ENCODE measurements at places on chromosomes 11 and 22. TPM values are rescaled to one million over a fixed set of nuclear protein-coding genes. Genes with fewer than 3 reads are reported as not detected.

DNA sequence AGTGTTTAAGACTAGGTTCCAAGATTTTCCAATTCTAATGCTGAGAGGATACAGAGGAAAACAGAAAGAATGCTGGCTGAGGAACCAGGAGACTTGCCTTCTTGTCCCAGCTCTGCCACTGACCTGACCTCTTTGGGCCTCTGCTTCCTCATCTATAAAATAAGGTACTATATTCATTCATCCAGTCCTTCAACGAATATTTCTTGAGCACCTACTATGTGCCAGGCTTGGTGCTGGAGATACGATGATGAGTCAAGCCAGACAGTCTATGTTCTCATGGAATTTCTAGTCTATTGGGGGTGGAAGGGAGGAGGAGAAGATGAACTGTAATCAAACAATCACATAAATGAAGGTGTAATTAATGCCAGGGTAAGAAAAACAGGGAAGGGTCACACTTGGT is 27.8 kb upstream of the UPB1 start:
- DNase-seq = no peak

- no peak for DNase-seq
Observed at GRCh38 chr11:104688731-104689130, 209.5 kb downstream of the CASP12 start.

DNA sequence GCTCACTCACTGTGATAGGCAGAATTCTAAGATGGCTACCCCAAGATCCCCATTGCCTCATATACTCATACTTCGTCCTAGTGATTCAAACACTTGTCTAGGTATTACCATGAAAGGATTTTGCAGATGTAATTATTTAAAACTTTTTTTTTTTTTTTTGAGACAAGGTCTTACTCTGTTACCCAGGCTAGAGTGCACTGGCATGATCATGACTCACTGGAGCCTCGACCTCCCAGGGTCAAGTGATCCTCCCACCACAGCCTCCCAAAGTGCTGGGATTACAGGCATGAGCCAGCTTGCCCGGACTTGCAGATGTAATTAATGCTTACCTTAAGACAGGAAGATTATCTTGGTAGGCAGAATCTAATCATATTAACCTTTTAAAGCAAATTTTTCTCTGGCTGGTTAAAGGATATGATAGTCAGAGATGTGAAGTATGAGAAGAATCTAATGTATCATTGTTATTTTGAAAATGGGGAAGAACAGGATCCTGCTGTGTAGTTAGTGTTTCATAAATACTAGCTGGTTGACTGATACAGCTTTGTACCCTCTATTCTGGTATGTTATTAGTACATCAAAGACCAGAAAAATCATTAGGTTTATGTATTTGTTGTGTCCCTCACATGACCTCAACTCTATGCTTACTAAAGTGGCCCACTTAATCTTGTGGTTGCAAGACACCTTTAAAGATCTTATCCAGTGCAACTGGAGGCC is 35.5 kb downstream of the C2CD3 start:
- DNase-seq = peak; percentile 95

DNA sequence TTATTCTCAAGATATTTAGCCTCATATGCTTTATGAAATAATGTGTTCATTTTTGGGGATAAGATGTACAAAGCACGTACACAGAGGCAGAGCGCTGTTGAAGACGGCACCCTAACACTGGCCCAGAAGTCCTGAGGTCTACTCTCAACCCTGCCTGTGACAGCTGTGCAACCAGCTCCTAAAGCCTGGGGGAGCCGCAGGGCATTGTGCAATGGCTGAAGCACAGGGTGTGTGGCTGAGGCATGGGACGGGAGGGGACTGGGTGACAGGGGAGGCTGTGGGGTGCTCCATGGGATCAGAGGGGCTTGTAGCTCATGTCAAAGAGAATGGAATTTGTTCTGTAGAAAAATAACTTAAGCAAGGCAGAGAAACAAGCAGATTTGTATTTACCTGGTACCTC is 27.7 kb downstream of the FAM227A start:
- DNase-seq = no peak

DNA sequence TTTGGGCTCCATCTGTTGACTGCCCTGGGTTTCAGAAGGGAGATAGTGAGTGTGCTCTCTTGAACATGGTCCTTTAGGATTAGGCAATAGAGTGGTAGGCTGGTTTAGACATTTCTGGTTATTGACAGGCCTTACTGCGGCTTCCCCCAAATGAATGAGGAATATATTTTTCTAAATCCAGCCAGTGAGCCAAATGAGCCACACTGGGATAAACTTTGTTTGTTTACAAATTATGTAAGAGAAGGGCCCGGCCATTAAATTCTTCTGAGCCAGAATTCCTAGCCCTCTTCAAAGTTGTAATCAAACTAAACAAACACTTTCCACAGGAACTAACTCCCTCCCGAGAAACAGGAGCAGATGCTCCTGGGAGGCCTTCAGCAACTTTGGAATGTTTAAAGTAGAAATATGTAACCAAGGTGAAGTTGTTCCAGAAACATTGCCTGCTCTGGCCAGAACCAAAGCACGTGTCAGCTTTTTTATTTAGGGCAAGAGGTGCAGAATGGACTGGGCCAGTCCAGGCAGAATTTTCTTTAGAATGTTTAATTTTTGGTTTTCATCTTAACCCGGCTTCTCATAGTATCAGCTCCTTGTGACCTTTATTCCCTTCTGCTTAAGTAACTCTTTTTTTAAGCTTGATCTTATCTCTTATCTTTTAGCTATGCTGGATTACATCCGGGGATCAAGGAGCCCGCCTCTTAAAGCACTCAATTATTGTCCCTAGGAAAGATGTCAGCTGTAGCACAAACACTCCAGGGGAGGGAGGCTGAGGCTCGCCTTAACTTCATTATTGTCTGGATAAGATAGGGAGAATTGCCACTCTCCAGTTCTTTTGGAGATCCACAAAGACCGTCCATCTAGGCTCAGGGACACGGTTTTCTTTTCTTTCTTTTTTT is 28.7 kb downstream of the ZNRF3 start:
- no peak for DNase-seq

- peak; percentile 90 for DNase-seq
Observed at GRCh38 chr11:95877291-95877690, 46.6 kb downstream of the MTMR2 start.

- DNase-seq = peak; percentile 78
Observed at GRCh38 chr11:74278721-74279161, 32.7 kb downstream of the P4HA3 start.

- peak; percentile 38 for DNase-seq
Observed at GRCh38 chr11:23789938-23790371, 706.9 kb upstream of the LUZP2 start.

- no peak for DNase-seq
Observed at GRCh38 chr11:130512662-130513061, 64.2 kb downstream of the ADAMTS15 start.

DNA sequence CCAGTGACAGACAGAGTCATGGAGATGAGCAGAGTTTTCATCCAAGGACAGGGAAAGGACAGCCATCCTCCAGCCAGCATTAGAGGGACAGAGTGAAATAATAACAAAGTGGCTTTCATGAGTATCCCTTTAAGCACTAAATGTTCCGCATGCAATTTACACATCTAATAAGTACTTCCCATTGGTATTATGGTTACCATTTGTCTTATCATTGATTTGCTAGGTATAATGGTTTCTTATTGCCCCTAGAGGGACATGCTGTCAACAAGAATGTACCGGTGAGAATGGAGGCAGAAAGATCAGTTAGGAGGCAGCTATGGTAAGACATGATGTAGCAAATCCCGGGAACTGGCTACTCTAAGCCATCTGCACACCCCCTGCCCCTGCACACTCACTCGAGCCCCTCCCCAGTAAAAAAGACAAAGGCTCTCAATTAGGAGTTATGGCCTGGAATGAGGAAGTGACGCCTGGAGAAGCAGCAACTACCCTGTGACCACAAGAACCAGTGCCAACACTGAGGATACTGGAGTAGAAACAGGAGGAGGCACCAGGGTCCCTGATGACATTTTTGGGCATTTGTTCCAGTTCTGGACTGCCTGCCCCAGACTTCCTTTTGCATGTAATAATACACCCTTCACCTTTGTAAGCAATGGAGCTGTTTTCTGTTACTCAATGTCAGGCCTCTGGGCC is 30.2 kb upstream of the HMGXB4 start:
- no peak for DNase-seq

DNA sequence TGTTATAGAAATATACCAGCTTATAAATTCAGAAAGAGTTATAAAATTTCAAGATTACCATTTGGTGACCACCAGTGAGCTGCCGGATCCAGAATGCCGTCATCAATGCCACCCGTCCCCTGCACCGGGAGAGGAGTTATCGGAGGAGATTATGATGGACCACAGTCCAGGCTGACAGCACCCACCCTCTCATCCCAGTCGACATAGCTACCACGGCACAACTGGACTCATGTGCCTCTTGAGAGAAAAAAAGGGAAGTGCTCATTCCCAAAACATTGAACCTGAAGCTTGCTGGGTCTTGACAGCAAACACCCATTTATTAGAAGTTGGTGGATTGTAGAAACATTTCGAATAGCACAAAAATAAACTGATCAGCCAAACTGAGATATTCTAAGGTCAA is 1331.5 kb downstream of the TBC1D22A start:
- no peak for DNase-seq

- DNase-seq = peak; percentile 93
Observed at GRCh38 chr11:57778318-57779037, 16.9 kb downstream of the CTNND1 start.

GRCh38 chr11:77151804-77152509 is 23.9 kb downstream of the MYO7A start:
- no peak for DNase-seq

GRCh38 chr11:9076046-9076445 is 15.4 kb downstream of the SCUBE2 start:
- DNase-seq = no peak

DNA sequence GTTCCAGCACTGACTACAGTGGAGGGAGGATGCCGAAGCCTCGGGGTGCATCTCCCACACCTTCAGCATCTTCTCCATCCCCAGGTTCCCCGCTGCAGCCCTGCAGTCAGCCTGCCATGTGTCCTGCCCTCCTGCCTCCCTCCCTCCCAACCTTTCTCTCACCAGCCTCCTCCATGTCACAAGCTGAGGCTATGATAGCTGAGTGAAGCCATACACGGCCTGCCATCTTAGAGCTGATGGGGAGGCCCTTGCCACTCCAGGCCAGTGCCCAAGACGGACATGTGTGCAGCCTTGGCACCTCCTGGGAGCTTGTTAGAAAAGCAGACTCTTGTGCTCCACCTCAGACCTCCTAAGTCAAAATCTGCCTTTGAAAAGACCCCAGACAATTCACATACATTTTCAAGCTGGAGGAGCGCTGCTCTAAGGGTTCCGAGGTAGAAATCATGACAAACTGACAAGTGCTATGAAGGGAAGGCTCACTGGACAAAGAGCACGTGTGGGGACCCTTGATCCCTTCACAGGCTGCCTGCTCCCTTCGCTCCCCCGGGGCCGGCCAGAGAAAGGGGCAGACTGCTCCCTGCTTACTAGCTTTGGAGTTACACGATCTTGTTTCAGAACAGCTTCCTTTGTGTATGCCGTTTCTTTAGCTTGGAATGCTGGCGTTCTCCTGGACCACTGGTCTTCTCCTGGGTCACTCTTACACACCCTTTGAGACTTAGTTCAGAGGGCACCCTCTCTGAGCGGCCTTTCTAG is 123.9 kb downstream of the ST3GAL4 start:
- DNase-seq = no peak

- peak; percentile 4 for DNase-seq
Observed at GRCh38 chr11:9176550-9176949, 85.2 kb upstream of the SCUBE2 start.

DNA sequence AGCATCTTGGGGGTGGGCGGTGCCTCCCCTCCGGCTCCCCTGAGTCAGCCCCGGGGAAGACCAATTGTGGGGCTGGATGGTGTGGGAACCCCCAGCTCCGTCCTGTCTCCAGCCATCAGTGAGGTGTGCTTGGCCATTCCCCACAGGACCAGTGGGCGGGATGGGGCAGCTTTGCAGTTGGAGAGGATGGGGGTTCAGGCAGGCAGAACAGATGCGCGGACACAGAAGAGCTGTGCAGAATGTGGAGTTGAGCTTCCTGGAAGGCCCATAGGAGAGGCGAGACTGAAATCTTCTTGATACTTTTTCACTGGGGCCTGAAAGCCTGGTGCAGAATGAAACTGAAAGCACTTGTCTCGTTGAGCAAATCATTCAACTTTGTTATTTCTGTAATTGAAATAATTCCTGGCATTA is 23.8 kb downstream of the PARVB start:
- DNase-seq = no peak

GGT5 gene
- total RNA-seq = not detected

PUS3 gene
- 19.5 TPM for total RNA-seq

ZNF214 gene
- 3.2 TPM for total RNA-seq

KDM4E gene
- not detected for total RNA-seq

DNAJC24 gene
- 16.9 TPM for total RNA-seq

SLN gene
- total RNA-seq = not detected

MYBPC3 gene
- total RNA-seq = under 0.01 TPM

B4GAT1 gene
- total RNA-seq = 7.7 TPM

PPP6R2 gene
- 50.5 TPM for total RNA-seq
